ENCODE measurements at places on chromosomes 2 and 18.

DNA sequence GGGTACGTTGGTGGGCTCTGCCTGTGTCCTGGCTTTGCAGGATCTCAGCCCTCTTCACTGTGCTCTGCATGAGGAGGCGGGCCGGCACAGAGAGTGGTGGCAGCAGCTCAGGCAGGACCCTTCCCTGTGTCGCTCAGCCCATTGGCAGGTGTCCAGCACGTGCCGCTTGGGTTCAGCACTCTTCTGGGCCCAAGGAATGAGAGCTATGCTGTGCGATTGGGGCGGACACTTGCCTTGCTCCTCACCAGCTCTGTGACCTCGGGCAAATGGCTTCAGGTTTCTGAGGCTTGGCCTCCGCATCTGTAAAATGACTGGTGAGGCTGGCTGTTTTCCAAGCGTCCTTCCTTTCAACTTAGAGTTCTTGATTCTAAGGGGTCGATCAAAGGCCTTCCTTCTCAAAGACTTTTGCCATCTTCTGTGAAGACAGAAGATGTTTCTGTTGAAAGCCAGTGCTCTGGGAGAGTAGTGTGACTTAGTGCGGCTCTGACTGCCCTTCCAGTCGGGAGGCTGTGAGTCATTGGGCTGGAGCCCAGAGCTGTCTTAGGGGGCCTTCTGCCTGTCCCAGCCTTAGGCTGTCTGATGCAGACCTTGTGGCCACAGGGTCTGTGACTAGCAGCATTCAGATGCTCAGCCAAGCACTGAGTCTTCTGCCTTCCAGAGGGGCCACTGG lies 35.6 kb downstream of the GLI2 start:
- DNase-seq = no peak

- no peak for DNase-seq
Observed at GRCh38 chr2:239830121-239831000, 194.8 kb downstream of the NDUFA10 start.

- DNase-seq = no peak
Observed at GRCh38 chr18:78735131-78736014, 244.2 kb upstream of the SALL3 start.

GRCh38 chr2:118085173-118086023 lies 2.9 kb upstream of the INSIG2 start:
- DNase-seq = no peak
